NCI-H2081 (cell line): ENCODE measurements at places on chromosomes 16 and 17.

DNA sequence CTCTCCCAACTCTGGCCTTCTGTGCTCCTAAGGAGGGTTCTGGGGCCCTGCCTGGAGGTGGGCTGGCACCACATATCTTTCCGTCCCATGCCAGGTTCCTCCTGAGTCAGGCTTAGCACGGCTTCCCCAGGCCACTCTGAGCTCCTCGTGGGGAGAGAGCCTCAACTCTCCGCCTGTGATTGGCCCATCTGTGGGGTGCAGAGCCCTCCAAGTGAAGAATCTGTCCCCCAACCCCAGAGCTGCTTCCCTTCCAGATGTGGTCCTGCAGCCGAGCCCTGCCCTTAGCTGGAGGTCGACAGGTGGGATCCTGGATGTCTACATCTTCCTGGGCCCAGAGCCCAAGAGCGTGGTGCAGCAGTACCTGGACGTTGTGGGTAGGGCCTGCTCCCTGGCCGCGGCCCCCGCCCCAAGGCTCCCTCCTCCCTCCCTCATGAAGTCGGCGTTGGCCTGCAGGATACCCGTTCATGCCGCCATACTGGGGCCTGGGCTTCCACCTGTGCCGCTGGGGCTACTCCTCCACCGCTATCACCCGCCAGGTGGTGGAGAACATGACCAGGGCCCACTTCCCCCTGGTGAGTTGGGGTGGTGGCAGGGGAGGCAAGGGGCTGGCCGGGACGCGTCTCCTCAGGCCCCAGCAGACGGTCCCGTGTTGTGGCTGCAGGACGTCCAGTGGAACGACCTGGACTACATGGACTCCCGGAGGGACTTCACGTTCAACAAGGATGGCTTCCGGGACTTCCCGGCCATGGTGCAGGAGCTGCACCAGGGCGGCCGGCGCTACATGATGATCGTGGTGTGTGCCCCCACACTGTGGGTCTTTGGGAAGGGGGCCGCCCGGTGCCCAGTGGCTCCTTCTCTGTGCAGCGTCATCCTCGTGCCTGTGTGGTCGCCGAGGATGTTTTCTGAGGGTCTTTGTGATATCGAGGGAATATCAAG, 6.9 kb downstream of the GAA start:
- DNase-seq = no peak

- DNase-seq = no peak
Measured at GRCh38 chr17:58537266-58537665, 22.8 kb upstream of the MTMR4 start.

GRCh38 chr16:24694931-24695330, 34.5 kb upstream of the TNRC6A start:
- DNase-seq = no peak

DNA sequence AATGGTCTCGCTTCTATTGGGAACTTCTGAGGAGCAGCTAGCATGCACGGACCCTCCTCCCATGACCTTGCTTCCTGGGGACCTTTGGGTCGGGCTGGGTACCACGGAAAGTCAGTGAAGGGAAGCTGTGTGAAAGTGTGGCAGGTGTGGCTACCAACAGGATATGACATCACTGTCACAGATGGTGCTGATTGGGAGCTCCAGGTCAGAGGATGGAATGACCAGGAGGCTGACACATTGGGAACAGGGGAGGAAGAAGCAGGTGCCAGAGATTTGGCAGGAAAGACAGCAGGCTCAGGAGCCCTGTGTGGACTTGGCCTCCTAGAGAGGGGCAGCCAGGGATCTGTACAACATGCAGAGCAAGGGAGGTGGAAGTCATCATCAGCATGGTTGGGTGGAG, 34.0 kb downstream of the CPNE2 start:
- no peak for DNase-seq

DNA sequence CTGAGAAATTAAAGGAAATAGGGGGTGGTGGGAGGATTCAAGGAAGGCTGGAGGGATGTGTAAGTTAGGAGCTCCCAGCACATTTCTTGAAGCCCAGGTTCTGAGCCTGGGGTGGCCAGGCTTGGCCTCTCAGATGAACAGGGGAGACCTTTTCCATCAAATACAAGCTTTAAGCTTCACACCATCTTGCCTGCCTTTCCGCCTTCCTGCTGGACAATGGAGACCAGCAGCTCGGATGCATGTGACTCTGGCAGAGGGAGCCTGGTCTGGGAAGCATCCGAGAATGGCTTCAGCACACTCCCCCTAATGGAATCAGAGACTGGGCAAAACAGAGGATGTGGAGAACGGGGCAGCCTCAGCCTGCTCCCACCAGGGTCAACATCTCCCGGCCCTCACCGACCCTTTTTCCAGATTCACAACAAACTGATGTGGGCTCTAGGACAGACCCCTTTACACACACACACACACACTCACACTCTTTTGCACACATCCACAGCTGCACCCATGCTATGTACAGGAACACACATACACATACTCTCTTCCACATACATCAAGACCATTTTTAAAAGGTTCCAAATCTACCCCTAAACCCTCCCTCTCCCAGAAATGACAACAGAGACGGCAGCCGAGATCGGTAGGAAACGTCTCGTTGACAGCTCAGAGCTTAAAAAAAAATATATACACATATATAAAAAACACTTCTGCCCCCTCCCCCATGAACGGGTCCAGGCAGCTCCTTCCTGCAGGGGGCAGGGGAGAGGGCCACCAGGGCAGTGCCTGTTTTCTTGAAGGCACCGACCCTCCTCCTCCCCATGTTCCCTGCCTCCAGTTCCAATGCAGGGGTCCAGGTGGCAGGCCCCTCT, 6.5 kb upstream of the ATXN7L3 start:
- DNase-seq = no peak

GRCh38 chr16:68923116-68923515, 79.8 kb downstream of the TANGO6 start:
- no peak for DNase-seq

- no peak for DNase-seq
Measured at GRCh38 chr17:64147110-64148016, 17.4 kb upstream of the ERN1 start.

GRCh38 chr16:86117235-86117634, 218.3 kb downstream of the IRF8 start:
- no peak for DNase-seq
